ENCODE measurements at places on chromosomes 7 and 10.

DNA sequence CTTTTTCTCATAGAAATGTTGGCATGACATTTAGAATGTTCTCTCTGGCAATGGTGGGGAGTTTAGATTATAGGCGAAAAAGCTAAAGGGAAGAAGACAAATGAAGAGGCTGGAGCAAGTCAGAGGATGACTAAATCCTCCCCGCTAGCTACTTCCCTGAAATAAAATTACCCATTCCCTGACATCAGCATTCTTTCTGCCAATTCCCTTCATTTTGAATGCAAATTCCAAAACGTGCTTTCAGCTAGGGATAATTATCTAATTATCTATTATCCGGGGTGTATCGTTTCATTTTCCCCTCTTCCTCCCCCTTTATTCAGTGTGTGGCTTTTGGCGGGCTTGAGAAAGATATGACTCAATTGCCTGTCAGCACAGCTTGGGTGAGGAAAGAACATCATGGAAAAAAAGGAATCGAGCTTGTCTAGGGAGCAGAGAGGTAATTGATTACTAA, 672.3 kb downstream of the TNS3 start:
- DNase-seq, result no peak

DNA sequence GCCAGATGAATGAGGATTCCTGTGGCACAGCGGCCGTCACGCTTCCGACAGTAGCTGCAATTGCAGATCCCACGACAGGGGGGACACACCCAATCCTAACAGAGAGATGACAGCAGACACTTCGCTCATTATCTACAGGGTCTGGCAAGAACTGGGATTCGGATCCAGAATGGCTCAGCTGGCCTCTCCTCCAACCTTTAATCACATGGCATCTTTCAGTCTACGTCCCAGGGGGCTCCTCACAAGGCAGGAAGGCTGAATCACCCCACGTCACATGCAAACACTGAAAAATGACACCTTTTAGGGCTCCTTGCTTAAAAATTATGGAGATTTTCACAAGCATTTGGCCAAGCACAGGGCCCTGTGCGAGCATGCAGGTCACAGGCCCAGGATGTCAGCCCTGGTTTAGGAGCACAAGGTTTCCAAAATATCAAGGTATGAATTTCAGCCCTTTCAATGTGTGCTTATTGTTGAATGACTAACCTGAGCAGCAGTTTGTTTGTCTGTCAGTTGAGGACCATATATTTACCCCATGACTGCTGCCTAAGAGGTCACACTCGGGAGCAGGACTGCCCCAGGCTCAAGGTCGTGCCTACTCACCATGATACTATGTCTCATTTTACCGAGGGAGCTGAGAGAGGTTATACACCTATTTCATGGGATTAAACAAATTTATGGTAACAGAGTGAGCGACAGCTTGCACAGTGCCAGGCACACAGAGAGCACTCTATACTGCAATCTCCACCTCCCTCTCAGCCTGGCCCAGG, 42.5 kb downstream of the CDCA7L start:
- no peak for DNase-seq

- no peak for DNase-seq
Observed at GRCh38 chr7:139886206-139886605, 57.1 kb downstream of the TBXAS1 start.

GRCh38 chr7:2251841-2252771, 10.1 kb downstream of the NUDT1 start:
- DNase-seq, result no peak

DNA sequence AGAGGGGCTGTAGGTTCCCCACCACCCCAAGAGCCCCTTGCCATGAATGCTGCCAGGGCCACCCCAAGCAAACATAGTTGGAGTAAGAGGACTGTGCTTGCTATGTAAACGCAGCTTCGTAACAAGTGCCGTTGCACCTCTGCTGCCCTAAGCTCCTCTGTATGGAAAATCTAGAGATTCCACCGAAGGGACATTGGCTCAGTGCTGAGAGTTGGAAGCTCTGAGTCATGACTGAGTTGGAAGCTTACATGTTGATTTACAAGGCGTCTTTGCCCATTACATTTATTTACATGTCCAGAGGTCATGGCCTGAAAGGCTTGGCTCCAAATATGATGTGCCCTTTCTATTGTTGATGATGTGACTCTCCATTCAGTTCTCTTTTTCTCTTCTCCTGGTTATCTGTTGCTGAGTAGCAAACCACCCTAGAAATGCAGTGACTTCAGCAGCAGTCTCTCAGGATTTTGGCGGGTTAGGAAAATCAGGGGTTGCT, 233.1 kb upstream of the TCF7L2 start:
- no peak for DNase-seq

DNA sequence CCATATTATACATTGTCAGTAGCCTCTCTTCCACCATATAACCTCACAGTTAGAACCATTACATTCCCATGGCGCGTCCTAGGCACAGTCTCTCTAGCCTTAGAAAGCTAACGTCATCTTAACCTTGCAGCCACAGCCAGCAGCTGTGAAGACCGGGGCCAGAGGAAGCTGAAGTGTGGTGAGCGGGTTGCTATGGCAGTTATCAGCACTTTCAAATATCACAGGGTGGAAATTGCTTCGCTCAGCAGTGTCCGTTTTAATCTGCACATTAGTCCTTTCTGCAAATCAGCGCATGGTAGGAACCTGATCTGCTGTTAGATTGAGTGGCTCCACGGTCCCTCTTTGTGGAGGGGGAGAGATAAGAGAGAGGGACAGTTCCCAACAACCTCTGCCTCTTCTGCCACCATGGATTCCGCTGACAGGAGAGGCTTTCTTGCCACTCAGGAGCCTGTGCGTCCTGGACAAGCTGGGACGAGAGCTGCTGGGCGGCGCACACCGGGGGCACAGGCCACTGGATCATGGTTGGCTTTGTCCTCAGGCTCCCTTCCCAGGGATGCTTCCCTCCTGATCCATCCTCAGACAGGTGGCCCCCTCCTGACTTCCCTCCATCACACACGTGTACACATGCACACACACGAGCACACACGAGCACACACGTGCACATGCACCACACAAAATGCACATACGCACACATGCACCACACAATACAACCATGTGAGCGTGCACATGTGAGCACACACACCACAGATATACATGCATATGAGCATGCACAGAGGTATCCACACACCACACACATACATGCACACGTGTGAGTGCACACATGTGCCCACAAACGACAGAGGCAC, 93.8 kb downstream of the WDR37 start:
- no peak for DNase-seq

- peak; percentile 52 for DNase-seq
Observed at GRCh38 chr10:84333864-84334451, 5.6 kb downstream of the CCSER2 start.

GRCh38 chr7:101239191-101239950, 1.8 kb upstream of the CLDN15 start:
- DNase-seq, result no peak

DNA sequence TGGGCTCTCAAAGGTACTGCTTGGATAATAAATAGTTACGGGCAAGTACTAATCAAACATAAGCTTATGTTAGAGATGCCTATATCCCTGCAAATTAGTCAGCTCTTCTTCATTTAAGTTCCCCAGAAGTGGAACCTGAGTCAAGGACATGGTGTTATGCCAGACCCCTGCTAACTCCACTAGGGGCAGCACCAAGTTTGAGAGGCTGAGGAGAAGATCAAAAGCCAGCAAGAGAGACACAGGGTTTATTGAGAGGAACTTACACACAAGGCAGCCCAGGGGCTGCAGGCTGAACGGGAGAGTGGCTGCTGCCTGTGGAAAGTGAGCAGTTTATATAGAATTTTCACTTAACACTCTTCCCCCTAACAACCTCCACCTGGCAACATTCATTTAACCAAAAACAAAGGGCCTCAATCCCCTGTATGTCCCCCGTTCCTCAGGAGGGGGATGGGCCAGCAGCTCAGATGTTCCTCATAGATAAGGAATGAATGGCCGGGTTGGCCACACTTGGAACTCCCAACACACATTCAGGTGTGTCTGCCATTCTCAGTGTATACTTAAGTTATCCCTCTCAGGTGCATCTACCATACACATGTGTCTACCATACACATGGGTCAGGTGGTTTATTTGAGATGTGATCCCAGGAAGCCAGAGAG, 62.6 kb upstream of the GHITM start:
- no peak for DNase-seq

DNA sequence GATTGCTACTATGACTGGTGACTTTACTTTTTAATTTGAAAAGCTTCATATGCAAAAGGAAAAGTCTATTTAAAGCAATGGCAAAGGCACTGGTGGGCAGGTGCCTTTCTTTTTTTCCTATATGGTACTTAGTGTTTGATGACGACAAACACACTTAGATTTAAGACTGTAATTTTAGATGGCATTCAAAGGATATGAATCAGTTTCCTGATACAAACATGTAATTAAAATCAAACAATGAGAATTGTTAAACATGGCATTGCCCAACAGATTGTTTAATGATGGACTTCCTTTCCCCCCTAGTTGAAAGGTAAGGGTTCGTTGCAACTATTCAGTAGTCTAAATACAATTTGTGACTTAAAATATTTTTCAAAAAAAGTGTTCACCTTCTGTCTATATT, 106.5 kb upstream of the SEMA3C start:
- DNase-seq, result no peak

GRCh38 chr7:75847707-75848106, 31.1 kb upstream of the RHBDD2 start:
- no peak for DNase-seq

- DNase-seq, result no peak
Observed at GRCh38 chr10:28677888-28678686, 766 bp downstream of the BAMBI start.

- DNase-seq, result no peak
Observed at GRCh38 chr10:24456322-24456721, 247.4 kb downstream of the KIAA1217 start.

DNA sequence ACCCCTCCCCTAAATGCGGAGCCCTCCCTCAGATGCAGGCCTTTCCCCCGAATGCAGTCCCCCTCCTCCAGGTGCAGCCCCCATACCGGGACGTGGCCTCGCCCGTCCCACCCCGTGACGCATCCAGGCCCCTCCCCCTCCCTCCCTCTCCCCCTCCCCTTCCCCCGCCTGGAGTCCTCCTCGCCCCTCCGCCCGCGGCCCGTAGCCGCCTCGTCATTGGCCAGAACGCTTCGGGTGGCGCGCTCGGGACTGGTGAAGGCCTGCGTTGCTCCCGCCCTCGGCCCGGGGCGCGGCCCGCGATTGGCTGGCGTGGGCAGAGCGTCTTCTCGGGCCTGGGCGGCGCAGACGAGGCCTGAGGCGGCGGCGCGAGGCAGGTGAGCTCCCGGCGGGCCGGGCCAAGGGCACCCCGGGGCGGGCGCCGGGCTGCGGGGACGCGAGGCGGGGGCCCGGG, 16.0 kb upstream of the SUN1 start:
- peak; percentile 86 for DNase-seq

DNA sequence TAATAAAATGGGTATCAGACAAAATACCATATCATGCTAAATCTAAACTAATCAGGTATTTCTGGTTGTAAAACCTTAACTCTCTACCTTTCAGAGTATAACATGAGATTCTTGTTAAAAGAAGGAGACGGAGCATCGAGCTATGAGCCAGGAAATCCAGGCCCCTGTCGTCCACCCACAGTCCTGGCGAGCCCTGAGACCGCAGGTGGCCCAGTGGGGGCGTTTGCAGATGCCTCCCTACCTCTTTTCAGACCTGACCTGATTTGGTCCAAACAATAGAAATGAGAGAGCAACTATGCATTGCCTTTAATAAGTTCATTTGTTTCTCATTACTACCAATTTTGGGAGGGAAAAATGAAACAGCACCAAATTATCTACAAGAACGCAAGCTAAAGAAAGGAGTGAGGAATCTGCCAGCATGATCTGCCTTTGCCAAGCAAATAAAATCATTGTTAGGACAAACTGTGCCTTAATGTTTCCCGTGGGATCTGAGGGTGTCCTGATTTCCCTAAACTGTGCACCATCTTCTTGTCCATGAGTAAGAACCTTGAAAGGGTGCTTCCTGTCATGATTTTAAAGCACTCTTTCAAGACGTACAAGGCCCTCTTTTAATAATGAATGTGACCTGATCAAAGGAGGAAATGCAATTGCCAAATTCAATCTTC, 166.7 kb downstream of the TCERG1L start:
- no peak for DNase-seq

DNA sequence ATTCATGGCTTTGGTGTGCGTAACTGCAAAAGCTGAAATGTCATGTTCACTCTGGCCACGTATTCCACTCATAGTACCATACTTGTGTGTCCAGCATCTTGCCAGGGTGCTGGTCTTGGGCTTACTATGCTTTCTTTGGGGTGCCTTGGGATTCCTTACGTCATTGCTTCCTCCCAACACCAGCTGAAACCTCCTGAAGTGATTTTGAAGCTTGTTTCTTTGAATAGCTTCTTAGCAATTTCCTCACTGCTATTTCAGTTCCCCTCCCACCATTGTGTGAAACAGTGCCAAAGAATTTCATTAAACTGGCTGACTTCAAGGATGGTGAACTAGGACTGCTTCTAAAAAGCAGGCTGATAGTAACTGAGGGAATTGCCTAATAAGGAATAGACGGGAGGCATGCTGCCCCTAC, 36.9 kb downstream of the ENTPD1 start:
- DNase-seq, result no peak

DNA sequence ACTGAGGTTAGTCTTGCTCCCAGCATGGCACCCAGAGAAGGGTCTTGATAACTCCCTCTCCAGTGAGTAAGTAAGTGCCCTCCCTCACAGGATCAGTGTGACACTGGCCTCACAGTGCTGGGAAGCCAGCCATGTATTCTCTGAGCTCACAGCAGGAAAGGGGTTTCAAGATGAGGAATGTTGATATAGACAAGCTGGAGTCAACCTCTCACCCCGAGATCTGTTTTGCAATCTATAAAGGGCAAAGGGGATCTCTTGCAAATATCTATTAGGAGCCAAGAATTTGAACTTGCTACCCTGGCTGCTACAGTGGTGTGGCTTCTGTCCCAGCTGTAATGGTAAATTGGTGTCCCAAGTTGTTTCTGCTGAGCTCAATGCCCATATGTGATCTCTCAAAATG, 70.2 kb upstream of the ADAM12 start:
- DNase-seq, result no peak

DNA sequence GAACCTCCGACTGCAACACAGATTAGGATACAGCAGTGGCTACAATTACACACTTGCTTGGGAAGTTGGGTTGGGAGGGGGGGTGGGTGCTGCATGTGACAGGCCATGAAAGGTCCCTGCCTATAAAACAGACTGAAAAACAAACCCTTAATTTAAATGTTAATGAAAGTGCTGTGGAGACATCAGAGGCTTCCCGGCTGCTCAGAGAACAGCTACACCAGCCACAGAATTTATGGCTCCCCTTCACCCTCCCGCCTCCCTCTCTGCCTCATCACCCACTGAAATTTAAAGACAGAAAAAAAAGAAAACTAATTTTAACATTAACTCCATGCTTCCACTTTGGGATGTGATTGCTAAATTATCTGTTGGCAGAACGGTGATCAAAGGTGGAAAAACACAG, 34.7 kb downstream of the FBXW4 start:
- no peak for DNase-seq
